Islet precursor cell (in vitro differentiated cells): ENCODE measurements at places on chromosomes 2 and 18.
A peak's percentile ranks its signal among the peaks of the same experiment; 100 is the strongest.

DNA sequence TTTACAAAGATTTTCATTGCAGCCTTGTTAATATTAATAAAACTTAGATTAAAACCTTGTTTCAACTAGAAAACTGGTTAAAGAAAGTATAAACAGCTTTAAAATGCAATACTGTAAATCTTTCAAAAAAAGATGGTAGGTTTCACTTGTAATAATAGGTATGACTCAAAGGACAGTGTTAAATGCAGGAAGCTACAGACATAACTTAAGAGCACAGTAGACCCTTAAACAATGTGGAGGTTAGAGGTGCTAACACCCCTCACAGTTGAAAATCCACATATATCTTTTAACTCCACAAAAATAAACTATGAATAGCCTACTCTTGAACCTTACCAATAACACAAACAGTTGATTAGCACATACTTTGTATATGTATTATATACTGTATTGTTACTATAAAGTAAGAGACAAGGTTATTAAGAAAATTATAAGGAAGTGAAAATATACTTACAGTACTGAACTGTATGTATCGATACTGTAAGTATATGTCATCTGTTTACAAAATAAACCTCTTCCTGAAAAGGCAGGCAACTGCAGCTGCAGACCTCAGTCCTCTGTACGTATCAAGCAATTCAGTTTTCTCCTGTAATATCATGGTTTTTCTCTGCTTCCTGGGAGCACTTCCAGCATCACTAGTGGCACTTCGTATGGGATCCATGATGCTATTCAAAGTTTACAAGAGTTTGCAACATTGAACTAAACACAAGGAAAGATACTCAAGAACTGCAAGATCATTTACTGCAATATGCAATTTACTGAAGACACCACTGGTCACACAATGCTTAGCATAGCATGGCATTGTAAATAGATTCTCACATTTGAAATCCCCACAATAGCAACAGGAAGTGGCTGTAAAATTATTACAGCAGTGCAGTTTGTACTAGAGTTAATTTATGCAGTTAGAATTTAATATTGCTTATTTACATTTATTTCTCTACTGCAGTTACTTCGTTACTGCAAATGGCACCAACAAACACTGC is 610.5 kb upstream of the LRRTM4 start:
- no peak for DNase-seq

DNA sequence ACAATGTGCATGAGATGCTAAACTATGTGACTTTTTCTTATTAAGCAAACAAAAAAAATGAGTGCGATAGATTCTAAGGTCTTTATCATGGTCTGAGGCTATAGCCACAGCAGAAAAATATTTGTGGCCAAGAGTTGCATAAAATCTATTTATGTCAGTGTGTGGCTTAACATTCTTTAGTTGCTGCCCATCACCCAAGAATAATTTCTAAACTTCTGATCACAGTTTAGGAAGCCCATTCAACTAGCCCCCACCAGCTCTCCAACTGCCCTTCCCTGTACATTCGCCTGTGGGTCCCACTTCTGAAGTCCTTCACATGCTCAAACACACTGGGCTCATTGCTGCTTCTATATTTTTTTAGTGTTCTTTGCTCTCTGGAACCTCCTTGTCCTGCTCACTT is 107.1 kb downstream of the CTNNA2 start:
- DNase-seq = no peak

GRCh38 chr2:97671526-97671925 is 2.0 kb downstream of the C2orf92 start:
- DNase-seq = no peak

DNA sequence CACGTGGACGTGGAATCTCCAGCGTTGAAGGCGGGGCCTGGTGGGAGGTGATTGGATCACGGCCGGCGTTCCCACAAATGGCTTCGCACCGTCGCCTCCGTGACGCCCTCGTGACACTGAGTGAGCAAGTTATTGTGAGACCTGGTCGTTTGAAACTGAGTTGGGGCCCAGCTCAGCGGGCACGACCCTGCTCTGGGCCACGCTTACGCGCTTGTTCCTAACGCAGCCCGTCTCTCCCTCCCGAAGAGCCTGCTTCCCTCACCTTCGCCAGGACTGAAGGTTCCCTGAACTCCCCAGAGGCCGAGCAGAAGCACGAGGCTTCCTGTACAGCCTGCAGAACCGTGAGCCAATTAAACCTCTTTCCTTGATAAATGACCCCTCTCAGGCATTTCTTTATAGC is 121.8 kb downstream of the RTP5 start:
- DNase-seq = no peak

DNA sequence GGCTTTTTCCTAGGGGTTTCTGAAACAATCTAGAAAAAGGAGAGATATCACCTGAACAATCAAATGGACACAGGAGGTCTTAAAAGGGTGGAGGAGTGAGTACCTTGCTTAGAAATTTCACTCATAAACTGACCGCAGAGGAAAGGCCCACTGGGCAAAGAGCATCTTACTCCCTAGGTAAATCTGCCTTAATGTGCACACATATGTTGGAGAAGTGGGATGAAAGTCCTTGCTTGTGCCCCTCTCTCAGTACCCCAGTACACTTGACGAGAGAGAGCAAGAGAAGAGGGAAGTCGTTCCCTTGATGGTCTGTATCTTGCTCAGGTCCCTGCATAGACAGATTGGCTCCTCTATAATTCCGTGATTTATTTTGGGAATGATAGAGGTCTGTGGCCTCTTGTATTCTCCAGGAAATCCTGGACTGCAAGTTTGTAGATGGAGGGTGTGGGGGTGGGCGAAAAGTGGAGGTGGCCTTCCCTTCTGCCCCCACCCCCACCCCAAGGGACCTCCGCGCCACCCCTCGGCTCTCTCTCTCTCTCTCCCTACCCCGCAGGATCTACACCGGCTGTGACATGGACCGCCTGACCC is 6.8 kb downstream of the TBR1 start:
- DNase-seq = no peak

GRCh38 chr18:75586130-75586889 is 158.8 kb upstream of the SMIM21 start:
- DNase-seq = no peak

DNA sequence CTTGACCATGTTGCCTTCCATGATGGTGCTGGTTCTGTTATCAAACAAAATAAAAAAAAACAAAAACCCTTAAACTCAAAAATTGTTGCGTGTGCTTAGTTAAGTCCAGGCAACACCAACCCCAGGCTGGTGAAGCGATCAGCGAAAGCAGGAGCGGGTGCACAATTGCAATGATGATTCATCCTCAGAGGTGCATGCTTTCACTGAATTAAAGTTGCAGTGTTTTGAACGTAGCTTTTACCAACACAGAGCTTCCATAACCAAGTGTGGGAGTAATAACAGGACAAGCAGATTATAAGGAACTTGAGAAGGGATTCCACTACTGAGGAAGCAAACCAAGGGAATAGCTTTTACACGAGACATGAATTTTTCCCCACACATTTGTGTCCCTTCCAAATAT is 39.7 kb upstream of the RAPH1 start:
- no peak for DNase-seq

DNA sequence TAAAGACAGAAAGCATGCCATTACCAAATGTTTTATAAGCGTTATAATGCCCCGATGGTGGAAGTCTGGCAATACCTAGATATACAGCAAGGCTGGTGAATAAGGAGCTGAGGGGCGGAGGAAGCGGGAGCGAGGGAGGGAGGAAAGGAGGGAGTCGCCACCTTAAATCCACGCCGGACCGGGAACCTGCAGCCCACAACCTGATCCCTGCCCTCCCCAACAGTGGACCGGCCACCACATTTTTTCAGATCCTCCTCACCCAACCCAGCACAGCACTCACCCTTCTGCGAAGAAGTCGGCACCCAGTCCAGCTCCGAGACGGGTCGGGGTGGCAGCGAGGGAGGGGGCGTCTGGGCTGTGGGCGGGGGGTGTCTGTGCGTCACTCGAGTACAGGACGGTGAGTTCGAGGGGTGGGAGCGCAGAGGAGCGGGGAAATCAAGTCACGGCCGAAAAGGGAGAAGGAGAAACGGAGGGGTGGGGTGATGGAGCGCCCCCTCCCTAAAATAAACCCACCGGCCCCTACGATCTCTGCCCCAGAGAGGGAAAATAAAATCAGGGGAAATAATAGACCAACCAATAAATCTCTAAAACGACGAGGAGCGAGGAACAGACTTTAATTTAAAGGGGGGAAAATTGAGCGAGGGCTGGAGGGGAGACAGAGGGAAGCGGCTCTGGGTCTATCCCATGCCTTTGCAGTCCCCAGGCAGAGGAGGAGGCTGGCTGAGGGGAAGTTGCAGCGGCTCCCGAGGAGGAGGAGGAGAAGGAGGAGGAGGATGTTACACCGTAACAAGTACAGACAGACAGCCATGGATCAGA is 96.5 kb upstream of the SERTAD2 start:
- peak; percentile 73 for DNase-seq

DNA sequence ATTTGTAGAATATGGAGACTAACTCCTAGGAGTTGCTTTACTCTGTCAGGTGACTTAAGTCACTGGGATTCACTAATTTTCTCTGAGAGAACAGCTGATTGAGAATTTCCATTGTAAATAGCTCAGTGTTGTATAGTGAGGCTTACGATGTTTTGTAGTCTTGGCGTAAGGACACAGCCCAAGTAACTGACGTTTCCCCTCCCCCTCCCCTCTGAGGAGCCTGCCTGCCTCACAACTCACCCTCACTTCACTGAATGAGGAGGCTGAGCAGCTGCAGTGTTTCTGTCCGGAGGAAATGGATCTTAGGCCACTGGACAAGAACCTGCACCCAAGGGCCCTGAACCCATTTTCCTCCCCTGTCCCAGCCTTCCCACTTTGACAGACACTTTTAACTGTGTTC is 264.6 kb downstream of the PHLPP1 start:
- DNase-seq = no peak

GRCh38 chr18:64258111-64258650 is 109.3 kb upstream of the LINC00305 start:
- peak; percentile 72 for DNase-seq

DNA sequence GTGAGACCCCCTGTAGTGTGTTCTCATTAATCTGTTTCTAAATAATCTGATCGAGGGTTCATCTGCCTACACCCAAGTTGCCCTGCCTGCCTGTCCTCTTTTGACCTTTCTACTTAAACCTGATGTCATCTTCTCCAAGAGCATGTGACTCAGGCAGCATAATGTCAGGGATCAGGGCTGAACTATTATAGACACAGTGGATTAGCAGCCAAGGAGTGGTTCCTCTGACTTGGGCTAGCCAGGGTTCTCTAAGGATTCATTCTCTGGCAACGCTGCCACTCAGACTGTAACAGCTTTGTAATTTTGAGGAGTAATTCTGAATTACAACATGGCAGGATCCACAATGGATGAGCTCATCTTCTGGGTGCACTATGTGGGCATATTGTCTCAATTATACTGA is 124.0 kb downstream of the MDH1 start:
- DNase-seq = no peak

DNA sequence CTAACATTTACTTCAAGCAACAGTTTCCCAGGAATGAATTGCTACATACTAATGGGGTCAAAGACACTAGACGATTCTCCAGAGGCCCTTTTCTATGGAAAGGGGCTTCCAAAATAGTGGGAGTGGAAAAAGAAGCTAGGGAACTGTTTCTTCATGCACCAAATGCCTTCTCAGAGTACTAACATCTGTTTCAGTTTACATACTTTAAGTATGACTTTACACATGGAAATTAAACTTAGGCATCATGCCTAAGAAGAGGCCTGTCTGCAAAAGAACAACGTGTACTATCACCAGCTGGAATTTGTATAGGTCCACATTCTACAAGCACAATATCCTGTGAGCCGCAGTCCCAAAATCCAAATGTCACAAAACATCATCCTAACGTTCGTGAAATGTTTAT is 29.4 kb upstream of the WDR75 start:
- no peak for DNase-seq

DNA sequence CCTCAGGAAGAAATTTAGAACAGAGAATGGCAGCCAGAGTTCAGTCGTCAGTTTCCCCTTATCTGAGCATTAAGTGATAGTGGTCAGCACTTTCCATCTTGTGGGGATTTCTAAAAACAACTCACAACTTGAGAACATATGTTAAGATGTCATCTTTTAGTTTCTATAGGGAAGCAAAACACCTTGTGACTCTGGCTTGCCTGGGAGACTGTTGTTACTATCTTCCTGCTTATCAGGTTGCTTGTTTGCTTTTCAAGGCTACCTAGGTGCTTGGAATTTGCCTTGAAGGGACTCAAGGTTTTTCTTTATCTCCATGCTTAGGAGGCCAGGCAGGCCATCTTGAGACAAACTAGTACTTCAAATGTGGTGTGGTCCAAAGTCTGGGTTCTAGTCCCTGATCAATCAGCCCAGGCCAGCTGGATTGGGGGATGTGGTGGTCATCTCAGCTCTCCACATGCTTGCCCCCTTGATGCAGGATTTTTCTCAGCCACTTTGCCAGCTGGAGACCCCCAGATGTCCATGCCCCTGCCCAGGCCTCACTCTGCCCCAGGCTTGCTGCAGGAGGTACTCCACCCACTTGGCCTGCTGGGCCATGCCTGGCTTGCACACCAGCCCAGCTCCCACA is 125.9 kb downstream of the LYPD1 start:
- peak; percentile 58 for DNase-seq

DNA sequence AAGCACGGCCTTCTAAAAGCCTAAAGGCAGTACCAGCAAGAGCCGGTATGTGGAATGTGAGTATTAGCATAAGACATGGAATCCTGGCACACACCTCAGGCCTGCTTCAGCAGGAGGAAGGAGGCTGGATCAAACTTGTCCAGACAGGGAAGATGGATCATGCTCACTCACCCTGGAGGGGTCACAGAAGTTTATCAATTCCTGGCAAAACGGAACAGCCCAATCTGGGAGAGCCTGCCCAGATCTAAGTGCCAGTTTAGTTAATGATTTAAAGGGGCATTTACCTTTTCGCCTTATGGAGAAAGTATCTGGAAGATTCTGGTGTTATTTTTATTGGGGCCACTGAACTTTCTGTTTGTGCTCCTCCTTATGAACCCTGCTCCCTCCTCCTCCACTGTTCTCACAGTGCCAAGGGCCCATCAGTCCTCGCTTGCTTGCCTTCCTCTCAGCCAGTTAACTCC is 58.3 kb upstream of the NFE2L2 start:
- DNase-seq = no peak

DNA sequence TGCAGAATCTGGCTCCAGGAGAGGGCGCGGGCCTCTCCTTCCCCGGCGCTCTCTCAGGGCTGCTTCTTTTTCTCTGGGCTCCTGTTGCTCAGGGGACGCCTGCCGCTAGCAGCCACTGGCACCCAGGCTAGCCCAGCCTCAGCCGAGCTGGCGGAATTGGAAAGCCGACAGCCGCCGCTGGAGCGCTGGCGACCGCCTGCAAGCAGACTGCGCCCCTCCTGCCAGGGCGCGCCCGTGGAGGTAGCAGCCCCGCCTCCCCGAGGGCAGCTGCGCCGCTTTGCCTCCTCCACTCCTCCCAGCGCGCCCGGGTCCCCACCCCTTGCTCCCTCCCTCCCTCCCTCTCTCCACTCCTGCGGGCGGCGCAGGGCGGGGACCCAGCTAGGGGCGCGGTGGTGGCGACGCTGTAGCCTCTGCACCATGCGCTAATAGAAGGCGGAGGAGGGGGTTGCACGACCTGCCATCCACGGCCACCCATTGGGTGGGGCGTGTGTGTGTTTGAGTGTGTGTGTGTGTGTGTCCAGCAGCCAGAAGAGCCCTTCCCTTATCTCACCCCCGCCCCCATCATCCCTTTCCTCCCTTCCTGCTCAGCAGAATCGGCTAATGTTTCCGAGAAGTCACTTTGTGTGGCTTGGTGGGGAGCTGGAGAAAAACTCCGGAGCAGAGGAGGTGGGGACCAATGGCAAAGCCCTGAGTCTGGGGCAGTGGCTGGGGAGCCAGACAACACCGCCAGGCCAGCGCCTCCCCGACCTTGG is at the start of gene SCN9A:
Gene SCN9A (minus strand): TSS at position 209 of the 752 bp plus-strand sequence. CDS start 64,188 bp downstream, outside the sequence.
- DNase-seq = peak; percentile 92

- DNase-seq = no peak
Measured at GRCh38 chr2:207474863-207475485, 54.8 kb upstream of the CREB1 start.
